ENCODE measurements at places on chromosomes 2 and 18. TPM values are rescaled to one million over a fixed set of nuclear protein-coding genes. Genes with fewer than 3 reads are reported as not detected.

GKN1 gene
- not detected for polyA plus RNA-seq

GRCh38 chr2:214629875-214630274, 179.6 kb downstream of the BARD1 start:
- DNase-seq, result no peak

IFIH1 gene
- 2.2 TPM for polyA plus RNA-seq

GRCh38 chr18:51028201-51028805, 1.7 kb upstream of the SMAD4 start:
- DNase-seq, result no peak

CYP27C1 gene
- not detected for polyA plus RNA-seq

- DNase-seq, result no peak
Observed at GRCh38 chr2:53818854-53819435, 32.1 kb downstream of the ERLEC1 start.

GRCh38 chr2:110219496-110220189, 7.3 kb upstream of the MTLN start:
- DNase-seq, result no peak

DNA sequence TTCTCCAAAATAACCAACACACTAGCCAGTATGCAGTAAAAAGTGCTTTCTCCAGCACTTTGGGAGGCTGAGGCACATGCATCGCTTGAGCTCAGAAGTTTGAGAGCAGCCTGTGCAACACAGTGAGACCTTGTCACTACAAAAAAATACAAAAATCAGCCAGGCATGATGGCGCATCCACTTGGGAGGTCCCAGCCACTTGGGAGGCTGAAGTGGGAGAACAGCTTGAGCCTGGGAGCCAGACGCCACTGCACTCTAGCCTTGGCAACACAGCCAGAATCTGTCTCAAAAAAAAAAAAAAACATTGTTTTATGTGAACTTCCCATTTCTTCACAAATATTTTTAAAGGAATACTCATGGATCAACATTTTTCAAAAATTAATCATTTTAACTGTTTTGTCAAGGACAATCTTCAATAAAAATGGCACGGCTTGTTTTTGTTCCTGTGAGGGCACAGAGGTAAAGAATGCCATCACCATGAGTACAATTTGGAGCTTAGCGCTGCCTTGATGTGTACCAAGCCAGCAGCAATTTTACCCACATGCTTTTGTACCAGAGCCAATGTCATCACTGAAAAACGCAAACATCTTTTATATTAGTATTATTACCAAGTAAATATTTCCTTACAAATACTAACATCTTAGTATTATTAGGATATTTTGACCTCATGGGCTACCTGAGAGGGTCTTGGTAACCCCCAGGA, 26.7 kb downstream of the RAB1A start:
- DNase-seq, result no peak

All from AG04450 (cell line).